T follicular helper cell (primary cell): ENCODE measurements at places on chromosomes 5 and 9.

DNA sequence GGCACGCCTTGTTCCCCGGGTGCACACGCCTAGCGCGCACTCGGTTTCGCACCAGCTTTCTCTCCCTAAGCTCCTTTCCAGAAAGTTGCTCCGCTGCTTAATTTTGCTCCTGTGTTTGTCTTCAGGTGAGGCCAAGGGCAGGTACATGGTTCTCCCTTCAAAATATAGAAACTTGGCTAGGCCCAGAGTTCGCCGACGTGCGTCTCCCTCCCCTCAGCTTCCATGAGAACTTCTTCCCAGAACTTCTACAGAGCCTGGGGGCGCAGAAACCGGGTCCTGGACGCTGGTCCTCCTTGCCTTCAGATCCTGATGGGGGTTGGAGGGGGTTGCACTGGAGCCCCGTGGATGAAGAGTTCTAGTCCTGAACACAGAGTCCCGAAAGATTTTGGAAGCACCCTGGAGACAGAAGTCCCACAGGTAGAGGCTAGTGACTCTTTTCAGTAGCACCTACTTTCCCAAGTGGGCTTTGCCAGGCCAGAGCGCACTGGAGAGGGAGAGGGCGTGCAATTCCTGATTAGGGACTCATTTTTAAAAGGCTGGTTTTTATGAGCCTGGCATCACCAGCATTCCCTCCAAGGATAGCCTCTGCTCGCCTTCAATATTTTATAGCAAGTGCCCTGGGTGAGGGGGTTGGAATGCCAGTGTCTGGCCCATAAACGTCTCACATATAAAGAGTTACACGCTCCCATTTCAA lies 128.4 kb downstream of the TMEM174 start:
- DNase-seq, result no peak

DNA sequence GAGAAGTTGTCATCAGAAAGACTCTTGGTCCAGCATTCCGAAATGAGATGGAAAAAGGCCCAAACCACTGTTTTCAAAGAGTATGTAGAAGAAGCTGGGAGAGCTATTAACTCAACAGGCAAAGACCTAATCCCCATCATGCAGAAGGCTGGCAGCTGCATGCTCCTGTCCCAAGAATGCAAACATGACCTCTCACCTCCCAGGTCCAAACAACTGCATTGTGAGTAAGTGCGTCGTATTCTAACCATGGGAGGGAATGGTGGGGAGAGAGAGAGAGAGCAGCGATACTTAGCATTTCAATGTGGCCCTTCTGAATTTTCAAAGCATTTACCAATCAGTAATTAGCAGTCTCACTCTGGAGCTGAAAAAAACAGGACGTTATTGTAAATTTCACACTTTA lies 27.6 kb downstream of the TRPC7 start:
- no peak for DNase-seq

DNA sequence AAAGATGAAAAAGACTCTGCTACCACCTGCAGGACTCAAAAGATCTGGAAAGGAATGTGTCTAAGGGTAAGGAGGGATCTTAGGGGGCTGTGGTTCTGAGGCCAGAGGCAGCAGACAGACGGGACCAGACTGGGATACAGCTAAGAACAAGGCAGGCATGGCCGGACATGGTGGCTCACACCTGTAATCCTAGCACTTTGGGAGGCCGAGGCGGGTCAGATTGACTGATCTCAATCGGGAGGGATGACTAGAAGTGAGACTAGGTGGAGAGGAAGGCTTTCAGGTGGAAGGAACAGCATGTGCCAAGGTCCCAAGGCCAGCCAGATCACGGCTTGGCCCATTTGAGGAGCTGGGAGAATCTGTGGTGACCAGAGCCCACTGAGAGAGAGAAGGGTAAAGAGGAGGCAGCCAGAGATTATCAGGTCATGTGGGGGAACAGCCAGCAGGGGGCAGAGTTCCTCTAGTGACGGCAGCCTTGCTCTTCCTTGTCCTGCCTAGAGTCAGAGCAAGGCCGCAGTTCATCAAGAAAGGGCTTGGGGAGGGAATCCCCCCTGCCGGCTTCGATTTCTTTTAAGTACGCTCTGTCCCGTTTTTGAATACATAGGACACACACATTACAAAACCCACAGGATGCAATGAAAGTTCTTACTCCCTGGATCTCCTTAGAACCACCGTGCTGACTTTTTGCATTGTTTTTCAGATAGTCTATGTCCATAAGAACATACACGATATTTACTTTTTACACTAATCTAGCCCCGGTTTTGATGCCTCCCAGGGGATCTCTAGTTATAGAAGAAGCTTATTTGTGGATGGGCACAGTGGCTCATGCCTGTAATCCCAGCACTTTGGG lies 2.6 kb upstream of the OLFML2A start:
- DNase-seq, result peak; percentile 74

GRCh38 chr5:15013654-15014463 lies 142.3 kb upstream of the ANKH start:
- DNase-seq, result no peak

DNA sequence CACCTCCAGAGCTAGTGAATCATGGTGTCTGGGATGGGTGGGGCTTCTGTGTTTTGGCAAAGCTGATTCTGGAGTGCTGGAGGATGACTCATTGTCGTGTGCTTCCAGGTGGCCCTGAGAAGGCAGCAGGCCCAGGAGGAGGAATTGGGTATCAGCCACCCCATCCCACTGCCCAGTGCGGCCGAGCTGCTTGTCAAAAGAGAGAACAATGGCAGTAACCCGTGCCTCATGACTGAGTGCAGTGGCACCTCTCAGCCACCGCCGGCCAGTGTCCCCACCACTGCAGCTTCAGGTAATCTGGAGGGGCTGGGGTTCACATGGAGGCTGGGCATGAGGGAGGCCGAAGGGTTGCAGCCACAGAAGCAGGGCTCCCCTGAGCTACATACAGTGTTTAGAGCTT lies 5.4 kb downstream of the DMRT1 start:
- DNase-seq, result no peak
